ENCODE measurements at places on chromosomes 16 and 17.

DNA sequence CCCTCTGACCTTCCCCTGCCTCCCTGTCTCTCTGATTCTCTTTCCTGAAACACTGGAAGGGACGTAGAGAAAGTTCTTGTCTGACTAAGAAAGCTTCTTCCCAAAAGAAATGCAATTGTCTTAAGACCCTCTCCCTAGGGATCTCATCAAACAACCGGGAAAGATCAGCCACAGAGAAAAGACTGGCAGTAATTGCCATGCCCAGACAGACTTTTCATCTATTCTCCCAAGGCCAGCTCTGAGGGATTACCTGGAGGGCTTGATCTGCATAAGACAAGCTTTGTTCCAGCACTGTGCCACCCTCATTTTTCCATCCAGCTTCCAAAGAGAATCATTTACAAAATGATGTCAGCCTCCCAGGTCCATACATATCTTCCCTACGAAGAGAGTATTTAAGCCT lies 38.8 kb upstream of the HS3ST3A1 start:
- DNase-seq, result no peak

GRCh38 chr17:82089723-82090548 lies 8.1 kb downstream of the FASN start:
- DNase-seq, result no peak

DNA sequence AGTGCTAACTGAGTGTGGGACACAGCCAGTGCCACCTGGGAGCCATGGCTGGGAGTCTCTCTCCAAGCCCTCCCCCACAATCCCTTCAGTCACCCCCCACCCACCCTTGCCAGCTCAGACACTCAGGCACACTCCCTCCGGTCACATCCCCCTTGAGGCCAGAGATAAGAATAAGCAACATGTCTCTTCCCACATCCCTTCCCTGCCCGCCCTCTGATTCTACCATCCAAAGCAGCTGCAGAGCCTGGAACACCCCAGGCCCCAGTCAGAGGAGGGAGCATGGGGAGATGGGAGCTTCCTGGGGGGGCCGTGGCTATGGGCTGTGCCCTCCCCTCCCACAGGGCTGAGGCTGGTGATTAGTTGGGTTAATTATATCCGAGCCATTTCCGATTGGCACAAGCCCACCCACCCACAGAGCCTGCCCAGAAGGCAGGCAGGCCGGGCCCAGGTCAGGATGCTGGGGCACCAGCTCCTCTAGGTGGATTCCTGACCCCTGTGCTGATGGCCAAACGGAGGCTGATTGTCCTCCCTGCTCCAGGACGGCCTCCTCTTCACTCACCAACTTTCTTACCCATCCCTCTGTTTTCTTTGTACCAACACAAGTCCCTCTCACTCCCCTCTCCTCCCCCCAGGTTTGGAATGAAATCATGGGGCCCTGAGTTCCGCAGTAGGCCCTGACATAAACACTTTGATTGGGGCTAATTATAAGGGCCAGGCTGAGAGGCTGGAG lies 28.6 kb upstream of the MEIOC start:
- no peak for DNase-seq

GRCh38 chr16:4529085-4530060 lies 9.2 kb downstream of the CDIP1 start:
- no peak for DNase-seq

DNA sequence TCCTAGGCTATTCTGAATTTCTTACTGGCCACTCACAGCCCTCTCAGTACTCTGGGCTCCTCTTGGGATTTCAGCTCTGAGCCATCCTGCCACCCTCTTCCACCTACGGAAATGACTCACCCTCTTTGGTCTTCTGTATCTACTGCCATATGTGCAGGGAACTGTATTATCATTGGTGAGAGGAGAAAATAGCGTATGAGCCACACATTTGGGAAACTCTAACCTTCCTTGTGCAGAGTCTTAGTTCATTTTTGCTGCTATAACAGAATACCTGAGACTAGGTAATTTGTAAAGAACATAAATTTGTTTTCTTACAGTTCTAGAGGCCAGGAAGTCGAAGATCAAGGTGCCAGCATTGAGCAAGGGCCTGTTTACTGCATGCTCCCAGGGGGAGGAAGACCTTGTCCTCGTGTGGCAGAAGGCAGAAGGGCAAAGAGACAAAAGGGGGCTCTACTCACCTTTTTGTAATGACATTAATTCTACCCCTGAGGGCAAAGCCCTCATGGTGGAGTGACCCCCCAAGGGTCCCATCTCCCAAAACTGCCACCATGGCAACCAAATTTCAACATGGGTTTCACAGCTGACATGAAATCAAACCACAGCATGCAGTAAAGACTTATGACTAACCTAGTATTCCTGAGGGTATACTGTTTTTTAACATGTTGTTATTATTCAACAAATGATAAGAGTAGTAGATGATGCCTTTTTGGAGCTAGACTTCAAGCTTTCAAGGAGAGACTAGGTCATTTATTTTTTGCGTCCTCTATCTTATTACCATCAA lies 191.8 kb downstream of the PRKCA start:
- DNase-seq, result no peak

DNA sequence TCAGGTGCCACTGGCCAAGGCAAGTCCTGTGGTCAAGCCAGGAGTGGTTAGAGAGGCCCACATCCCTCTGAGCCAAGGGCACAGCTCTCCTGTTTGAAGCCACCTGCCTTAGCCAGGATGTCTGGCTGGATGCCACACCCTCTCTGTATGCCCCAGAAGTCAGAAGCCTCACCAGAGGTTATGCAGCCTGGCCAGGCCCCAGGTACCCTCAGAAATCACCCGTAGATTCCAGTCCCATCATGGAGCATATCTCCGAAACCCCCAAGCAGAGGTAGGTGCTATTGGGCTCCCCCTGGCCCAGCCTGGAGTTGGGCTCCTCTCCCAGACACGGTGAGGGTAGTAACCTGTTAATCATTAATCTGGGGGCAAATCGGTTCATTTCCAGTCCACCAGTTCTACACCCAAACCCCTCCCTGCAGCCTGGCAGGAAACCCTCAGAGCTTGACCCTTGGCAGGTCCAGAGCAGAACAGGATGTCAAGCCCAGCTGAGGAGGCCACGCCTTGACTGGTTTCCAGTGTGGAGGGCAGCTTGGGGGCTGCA lies 60.6 kb upstream of the TMEM97 start:
- DNase-seq, result no peak

DNA sequence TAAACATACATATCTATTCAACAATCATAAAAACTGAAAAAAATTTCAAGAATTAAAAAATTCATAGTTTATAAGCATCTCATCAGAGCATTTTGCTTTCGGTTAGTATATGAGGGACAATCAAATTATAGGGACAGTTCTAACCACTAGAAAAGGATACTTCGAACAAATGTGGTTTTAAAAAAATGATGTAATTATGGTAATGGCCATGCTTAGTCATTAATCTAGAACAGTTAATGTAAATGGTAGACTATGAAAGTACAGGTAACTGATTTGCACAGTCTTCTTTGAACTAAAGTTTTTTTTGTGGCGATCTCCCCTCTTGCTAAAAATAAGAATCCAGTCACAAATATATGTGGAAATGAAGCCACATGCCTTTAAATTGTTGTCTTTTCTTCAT lies 63.5 kb upstream of the PHOSPHO1 start:
- DNase-seq, result no peak

- no peak for DNase-seq
Observed at GRCh38 chr17:17873450-17873991, 36.7 kb upstream of the SREBF1 start.

DNA sequence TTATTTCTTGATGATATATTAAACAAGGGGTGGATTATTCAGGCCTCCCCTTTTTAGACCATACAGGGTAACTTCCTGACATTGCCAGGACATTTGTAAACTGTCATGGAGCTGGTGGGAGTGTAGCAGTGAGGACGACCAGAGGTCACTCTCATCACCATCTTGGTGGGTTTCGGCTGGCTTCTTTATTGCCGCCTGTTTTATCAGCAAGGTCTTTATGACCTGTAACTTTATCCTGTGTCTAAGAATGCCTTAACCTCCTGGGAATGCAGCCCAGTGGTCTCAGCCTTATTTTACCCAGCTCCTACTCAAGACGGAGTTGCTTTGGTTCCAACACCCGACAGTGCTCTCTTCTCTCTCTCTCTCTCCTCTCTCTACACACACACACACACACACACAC lies 221.9 kb downstream of the C16orf95 start:
- no peak for DNase-seq

DNA sequence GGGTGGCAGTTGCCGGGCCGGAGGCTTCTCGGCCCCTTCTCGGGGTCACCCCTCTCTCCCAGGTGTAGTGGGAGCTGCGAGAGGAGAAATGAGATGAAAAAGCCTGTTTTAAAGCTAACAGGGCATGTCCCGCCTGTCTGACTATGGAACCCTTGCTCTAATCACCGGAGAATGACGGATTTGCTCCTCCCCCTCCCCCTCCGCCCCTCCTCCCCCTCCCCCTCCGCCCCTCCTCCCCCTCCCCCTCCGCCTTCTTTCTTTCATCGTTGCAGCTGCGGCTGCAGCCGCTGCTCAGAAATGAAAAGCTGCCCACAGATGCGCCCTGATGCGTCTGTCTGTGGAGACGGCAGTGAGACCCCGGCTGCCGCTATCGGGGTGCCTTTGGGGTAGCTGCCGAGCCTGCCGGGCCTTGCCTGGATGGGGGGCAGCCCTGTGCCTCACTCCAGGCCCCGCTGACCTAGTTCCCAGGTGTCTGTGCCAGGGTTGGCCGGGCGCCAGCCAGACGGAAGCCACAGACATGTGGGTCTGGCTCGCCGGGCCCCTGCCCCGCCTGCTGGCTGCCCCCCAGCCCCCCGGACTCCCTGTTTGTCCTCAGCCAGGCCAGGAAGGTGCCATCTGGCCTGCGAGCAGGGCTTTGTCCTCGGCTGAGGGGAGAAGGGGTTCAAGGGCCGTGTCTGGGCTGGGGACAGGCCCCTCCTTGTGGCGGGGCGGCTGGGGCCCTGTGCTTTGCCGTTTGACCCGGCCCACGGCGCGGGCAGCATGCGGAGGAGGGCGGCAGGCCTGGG lies 37.7 kb downstream of the GINS2 start:
- DNase-seq, result no peak

GRCh38 chr16:88003736-88004135 lies 52.5 kb downstream of the BANP start:
- DNase-seq, result no peak

- DNase-seq, result no peak
Observed at GRCh38 chr17:74529243-74529642, 2.0 kb downstream of the CD300LB start.

GRCh38 chr16:75377729-75378386 lies 55.4 kb downstream of the CFDP1 start:
- no peak for DNase-seq

GRCh38 chr16:87701505-87701921 lies 64.3 kb downstream of the KLHDC4 start:
- DNase-seq, result no peak

DNA sequence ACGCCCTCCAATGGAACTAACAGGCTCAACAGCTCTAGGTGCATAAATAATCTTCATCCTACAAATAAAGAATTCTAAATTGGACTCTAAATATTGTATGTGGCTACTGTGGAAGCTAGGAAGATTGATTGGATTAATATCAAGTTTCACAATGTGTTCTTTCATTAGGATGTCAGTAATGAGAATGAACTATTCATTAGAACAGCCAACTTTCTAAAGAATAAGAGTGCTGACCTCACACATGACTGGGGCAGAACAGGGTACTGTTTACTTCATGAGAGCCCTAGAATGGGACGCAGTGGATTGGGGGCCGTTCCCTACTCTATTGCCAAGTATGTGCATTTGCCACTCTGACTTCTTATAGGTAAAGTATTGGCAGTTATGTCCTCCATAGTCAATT lies 528.2 kb upstream of the RBFOX1 start:
- DNase-seq, result no peak

GRCh38 chr16:53369921-53370320 lies 64.3 kb upstream of the RBL2 start:
- DNase-seq, result no peak

DNA sequence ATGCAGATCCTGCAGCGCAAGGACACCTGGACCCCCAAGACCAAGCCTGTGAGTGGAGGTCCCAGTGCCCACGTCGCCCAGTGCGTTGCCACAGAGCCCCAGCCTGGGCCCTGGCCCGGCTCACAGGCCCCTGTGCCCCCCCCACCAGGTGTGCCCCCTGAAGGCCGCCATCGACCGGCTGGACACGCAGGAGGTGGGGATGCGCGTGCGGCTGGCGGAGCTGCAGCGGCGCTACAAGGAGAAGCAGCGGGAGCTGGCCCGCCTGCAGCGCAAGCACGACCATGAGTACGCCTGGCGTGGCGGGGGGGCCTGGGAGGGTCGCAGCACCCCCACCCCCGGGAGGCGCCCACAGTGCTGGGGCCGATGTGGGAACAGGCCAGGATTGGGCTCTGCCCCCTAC lies 56.6 kb downstream of the BAHCC1 start:
- DNase-seq, result no peak

GRCh38 chr17:351449-351738 lies 1.2 kb downstream of the RPH3AL start:
- DNase-seq, result no peak

DNA sequence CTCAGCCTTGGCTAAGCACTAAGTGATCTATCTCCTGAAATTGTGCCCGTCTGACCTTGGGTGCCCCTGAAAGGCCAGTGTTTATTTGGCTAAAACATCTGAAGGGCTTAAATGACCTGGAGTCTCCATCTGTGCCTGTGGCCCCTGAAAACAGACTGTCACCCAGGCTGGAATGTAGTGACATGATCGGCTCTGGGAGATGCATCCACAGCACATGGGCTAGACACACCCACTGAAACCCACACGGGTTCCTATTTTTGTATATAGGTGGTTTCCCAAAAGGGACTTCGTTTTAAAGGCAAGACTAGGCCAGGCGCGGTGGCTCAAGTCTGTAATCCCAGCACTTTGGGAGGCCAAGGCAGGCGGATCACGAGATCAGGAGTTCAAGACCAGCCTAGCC lies 13.5 kb downstream of the CEP295NL start:
- no peak for DNase-seq

- DNase-seq, result no peak
Observed at GRCh38 chr16:50679676-50680555, 1.2 kb downstream of the SNX20 start.

DNA sequence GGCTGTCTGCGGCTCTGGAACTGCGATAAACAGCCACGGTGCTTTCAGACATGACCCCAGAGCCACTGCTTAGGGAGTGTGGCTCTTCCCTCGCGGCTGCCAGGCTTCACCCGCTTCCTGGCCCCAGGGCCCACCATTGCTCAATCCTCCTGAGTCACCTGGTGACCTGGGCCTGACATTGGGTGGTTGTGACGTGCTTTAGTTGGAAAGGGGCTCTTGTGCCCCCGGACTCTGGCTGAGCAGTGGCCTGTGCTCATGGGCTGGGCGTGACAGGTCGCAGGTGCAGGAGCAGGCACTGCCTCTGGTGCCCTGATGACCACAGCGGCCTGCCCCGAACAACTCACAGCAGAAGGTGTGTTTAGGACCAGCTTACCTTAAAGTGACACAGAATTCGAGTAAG lies 8.6 kb upstream of the NUDT16L1 start:
- DNase-seq, result no peak

- no peak for DNase-seq
Observed at GRCh38 chr17:14580499-14580898, 279.6 kb downstream of the HS3ST3B1 start.

DNA sequence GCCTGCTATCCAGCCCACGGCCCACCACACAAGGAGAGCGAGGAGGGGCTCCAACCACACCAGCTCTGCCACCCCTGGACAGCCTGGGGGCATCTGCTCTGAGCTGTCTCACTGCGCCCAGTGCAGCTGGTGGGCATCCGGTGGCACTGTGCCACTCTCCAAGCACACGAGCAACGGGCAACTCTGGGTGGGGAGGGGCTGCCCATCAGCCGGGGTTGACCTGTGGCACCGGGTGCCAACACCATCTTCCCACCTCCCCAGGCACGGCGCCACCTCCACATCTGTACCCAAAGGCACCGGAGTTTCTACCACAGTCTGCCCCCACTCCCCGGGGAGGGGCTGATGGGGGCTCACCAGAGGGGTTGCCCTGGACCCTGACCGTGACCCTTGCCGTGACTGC lies 241.8 kb downstream of the RBFOX3 start:
- no peak for DNase-seq
